Hematopoietic multipotent progenitor cell (in vitro differentiated cells): ENCODE measurements at places on chromosomes 7 and 10.

GRCh38 chr7:131105799-131106680 lies 221.6 kb upstream of the MKLN1 start:
- DNase-seq: peak; percentile 81

DNA sequence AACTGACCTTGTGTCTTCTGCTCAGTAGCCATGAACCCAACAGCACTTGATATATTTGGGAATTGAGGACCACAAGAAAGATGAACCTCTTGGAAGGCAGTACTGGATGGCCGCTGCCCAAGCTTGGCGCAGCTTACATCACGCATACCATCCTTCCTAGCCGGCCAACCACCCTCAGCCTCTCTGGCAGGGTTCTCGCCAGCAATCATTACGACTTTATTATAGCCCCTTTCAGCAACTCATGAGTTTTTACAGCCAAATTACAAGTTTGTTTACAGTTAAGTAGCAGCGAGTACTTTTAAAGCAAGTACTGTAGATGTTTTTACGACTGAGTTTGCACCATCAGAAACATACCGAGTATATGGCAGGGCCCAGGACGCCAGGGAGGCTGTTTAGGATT lies 769.1 kb downstream of the SUGCT start:
- no peak for DNase-seq

DNA sequence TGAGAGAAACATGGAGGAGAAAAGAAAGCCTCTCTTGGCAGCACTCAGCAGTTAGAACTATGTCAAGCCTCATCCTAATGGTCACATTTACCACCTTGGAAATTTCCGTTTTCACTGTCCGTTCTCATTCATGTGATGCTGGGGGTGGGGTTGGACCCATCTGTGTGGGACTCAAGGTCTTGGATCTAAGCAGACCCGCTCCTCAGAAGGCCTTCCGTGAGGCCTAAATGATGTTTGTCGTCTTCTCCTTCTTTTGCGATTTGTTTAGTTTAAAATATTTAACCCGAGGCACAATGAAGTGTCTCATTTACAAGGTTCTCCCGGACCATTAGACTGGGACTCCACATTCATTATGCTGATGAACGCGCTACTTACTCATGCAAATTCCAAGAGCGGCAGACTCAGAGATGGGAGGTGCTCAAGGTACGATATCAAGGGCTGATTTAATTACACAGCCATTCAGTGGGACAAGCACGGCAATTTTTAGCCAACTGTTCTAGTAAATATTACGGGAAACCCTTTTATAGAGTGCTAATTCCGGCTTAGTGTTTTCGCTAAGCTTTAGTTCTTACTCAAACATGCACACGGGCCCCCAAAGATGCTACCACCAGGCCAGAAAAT lies 109.1 kb upstream of the EFCAB10 start:
- no peak for DNase-seq

DNA sequence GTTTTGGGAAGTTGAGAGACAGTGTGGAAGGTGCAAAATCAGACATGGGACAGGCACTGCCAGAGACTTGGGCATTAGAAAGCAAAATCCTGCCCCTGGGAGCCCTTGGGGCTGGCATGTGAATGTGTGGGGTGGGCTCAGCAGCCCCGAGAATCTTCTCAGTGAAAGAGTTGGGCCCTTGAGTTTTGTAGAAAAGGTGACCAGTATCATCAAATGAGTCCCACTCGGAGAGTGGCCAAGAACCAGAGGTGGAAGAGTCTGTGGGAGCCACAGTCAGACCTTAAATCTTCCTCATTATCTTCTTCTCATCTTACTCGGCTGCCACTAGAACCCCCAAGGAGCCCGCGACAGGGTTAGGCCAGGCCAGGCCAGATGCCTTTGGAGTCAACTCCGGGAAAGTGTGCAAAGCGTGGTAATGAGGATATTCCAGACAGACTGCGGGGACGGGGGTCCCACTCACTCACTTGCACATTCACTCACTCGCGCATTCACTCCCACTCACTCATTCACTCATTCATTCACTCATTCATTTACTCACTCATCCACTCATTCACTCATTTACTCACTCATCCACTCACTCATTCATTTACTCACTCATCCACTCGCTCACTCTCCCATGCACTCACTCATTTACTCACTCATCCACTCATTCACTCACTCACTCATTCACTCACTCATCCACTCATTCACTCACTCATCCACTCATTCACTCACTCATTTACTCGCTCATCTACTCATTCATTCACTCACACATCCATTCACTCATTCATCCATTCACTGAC lies 74.9 kb downstream of the CARD11 start:
- DNase-seq: no peak
